T-helper 17 cell (primary cell): ENCODE measurements at places on chromosomes 6 and 20. TPM values are rescaled to one million over a fixed set of nuclear protein-coding genes. Genes with fewer than 3 reads are reported as not detected.

DNA sequence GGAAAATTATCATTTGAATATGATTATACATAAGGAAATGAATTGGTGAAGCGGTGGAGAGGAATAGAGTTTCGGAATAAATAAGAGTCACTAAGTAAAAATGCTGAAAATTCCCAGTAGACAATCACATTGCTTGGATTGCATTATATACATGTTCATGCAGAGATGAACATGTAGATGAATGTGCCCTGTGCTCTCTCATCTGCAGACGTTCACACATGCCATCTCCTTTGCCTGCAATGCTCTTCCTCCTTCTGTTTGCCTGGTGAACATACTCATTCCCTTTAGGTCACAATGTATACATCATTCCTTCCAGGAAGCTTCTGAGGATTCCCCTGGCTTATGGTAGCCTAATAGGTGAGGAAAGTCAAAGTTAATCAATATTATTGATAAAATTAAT is 17.9 kb downstream of the DCDC2 start:
- H3K4me1 ChIP-seq, result no peaks in the 10 kb centered on the region
- H3K27ac ChIP-seq, result no peak overlapping the region
- H3K4me3 ChIP-seq, result no peak overlapping the region
- DNase-seq, result no peak
- no peaks in the 10 kb centered on the region for H3K36me3 ChIP-seq

GRCh38 chr6:168515376-168515775 is 74.4 kb downstream of the SMOC2 start:
- no peak overlapping the region for H3K27ac ChIP-seq
- no peaks in the 10 kb centered on the region for H3K36me3 ChIP-seq
- H3K4me1 ChIP-seq, result no peaks in the 10 kb centered on the region
- no peak overlapping the region for H3K4me3 ChIP-seq

GRCh38 chr6:111113336-111114086 is 26.2 kb downstream of the SLC16A10 start:
- H3K27ac ChIP-seq, result peak overlapping the region; percentile 72
- H3K4me1 ChIP-seq, result peaks cover 20% of the 10 kb centered on the region
- H3K36me3 ChIP-seq, result no peaks in the 10 kb centered on the region
- DNase-seq, result no peak

- no peak for DNase-seq
- no peaks in the 10 kb centered on the region for H3K27me3 ChIP-seq
- peaks cover 2% of the 10 kb centered on the region for H3K4me1 ChIP-seq
- H3K27ac ChIP-seq, result no peak overlapping the region
- peaks cover 3% of the 10 kb centered on the region for H3K36me3 ChIP-seq
Measured at GRCh38 chr6:109105681-109106080, 10.4 kb downstream of the CEP57L1 start.

GRCh38 chr20:33685328-33686099 is 671 bp downstream of the E2F1 start:
- no peak overlapping the region for H3K27ac ChIP-seq
- H3K27me3 ChIP-seq, result no peaks in the 10 kb centered on the region
- no peaks in the 10 kb centered on the region for H3K36me3 ChIP-seq
- peaks cover 32% of the 10 kb centered on the region for H3K4me1 ChIP-seq

GRCh38 chr20:13744352-13744751 is 40.4 kb downstream of the ESF1 start:
- H3K4me1 ChIP-seq, result peaks cover 7% of the 10 kb centered on the region
- H3K4me3 ChIP-seq, result no peak overlapping the region
- H3K27ac ChIP-seq, result no peak overlapping the region
- H3K27me3 ChIP-seq, result no peaks in the 10 kb centered on the region

DNA sequence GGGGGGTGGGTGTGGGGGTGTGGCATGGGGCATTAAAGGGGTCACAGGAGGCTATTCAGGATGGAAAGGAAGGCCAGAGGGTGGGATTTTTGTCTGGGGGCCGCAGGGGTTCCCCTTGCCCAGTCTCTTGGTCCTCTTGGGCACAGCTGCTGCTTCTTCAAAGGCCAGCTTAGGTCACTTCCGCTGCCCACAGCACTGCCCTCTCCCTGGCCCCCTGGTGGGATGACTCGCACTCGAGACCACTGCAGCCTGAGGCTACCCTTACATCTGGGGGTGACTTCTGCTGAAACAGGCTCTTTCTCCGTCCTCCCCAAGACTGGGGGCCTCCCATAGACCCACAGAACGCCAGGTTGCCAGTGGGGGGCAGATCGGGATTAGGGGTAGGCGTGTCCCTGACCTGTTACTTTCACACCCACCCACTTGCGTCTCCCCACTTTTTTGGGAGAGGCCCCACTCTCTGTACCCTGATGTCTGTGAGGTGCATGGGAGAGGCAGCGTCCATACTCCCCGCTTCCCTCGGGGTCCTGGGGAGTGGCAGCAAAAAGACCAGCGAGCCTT is 1.3 kb downstream of the LKAAEAR1 start:
- peak overlapping the region; percentile 85 for H3K4me3 ChIP-seq
- H3K27me3 ChIP-seq, result no peaks in the 10 kb centered on the region
- DNase-seq, result no peak
- H3K4me1 ChIP-seq, result peaks cover 29% of the 10 kb centered on the region
- H3K27ac ChIP-seq, result peak overlapping the region; percentile 89

- no peak for DNase-seq
- peaks cover under 1% of the 10 kb centered on the region for H3K27me3 ChIP-seq
- H3K36me3 ChIP-seq, result no peaks in the 10 kb centered on the region
- H3K4me1 ChIP-seq, result no peaks in the 10 kb centered on the region
- no peak overlapping the region for H3K4me3 ChIP-seq
Measured at GRCh38 chr20:25229486-25230165, 18.3 kb upstream of the PYGB start.

DNA sequence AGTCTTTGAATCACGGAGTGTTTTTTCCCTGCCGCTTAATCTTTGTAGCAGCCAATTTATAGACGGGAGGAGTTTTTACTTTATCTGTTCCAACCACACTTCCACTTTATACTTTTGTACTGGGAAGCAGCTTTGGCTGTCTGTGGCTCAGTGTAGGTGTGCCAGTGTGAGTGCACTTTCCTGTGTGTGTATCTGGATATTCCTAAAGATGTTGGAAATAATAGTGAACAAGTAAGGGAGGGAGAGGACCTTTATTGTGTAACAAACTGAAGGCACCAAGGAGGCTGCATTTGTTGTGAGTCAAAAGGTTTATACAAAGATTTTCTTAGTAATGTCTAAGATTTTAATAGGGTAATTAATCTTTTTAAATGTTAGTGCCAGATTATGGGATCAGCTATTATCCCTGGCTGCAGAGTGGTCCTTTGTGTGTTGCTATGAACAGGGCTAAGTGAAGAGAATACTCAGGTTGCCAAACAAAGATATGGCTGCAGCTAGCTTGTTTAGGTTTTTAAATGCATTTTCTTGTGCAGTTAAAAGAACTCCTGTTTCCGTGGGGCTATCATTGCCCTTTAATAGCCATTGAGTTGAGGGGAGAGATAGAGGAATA is 226.3 kb downstream of the RNF144B start:
- no peaks in the 10 kb centered on the region for H3K36me3 ChIP-seq
- no peak overlapping the region for H3K27ac ChIP-seq
- H3K27me3 ChIP-seq, result peaks cover 11% of the 10 kb centered on the region
- H3K4me3 ChIP-seq, result no peak overlapping the region
- H3K4me1 ChIP-seq, result no peaks in the 10 kb centered on the region

DNA sequence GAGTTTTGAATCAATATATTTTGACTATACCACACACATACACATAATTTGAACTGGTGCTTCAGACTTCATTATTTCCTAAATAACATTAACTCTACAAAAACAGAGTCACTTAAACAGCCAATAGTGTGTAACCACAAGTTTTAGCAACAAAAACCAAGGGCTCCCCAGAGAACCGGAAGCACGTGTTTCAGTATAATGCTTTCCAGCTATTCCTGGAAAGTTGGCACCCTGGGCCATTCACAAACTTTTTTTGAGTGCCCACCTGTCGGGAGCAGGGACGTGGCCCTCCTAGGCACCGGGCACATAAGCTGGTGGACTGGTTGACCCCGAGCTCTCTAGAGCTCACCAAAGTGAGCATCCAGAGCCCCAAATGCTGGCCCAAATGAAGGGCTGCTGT is 1.9 kb upstream of the SLC35D3 start:
- no peak overlapping the region for H3K27ac ChIP-seq
- peaks cover 45% of the 10 kb centered on the region for H3K27me3 ChIP-seq
- peaks cover 15% of the 10 kb centered on the region for H3K36me3 ChIP-seq
- H3K4me1 ChIP-seq, result peaks cover 25% of the 10 kb centered on the region

GRCh38 chr6:47403801-47404200 is 73.8 kb upstream of the CD2AP start:
- H3K36me3 ChIP-seq, result peaks cover 6% of the 10 kb centered on the region
- peaks cover 25% of the 10 kb centered on the region for H3K27me3 ChIP-seq
- H3K27ac ChIP-seq, result no peak overlapping the region
- DNase-seq, result no peak
- no peaks in the 10 kb centered on the region for H3K4me1 ChIP-seq

GRCh38 chr20:23966927-23967615 is 21.5 kb downstream of the GGTLC1 start:
- H3K4me3 ChIP-seq, result no peak overlapping the region
- H3K27ac ChIP-seq, result no peak overlapping the region
- peaks cover 2% of the 10 kb centered on the region for H3K36me3 ChIP-seq
- DNase-seq, result no peak
- peaks cover 21% of the 10 kb centered on the region for H3K27me3 ChIP-seq
- no peaks in the 10 kb centered on the region for H3K4me1 ChIP-seq

- H3K36me3 ChIP-seq, result peaks cover 8% of the 10 kb centered on the region
- H3K27ac ChIP-seq, result no peak overlapping the region
- H3K27me3 ChIP-seq, result no peaks in the 10 kb centered on the region
- H3K4me3 ChIP-seq, result no peak overlapping the region
- H3K4me1 ChIP-seq, result peaks cover 12% of the 10 kb centered on the region
Measured at GRCh38 chr6:87618531-87618930, 28.6 kb downstream of the ORC3 start.

- peaks cover 2% of the 10 kb centered on the region for H3K4me1 ChIP-seq
- H3K4me3 ChIP-seq, result peak overlapping the region; percentile 19
- no peak overlapping the region for H3K27ac ChIP-seq
- no peaks in the 10 kb centered on the region for H3K36me3 ChIP-seq
- no peak for DNase-seq
Measured at GRCh38 chr20:32626859-32627636, 41.9 kb upstream of the NOL4L start.

DNA sequence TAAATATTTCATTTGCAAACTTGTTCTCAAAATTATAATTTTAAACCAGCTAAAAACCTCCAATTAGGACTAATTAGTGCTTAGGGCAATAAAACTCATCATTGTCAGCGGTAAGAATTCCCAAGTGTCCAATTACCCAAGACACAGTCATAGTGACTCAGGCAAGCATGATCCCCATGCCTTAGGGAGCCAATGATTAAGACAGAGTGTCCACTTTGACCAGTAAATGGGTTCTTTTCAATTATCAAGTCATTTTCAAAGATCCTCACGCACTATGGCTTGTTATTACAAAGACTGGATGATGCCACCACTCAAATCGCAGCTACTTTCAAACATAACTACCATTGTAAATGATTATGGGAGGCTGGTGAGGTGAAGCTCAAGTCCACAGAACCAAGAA is 114.0 kb downstream of the BFSP1 start:
- H3K4me3 ChIP-seq, result no peak overlapping the region
- no peaks in the 10 kb centered on the region for H3K4me1 ChIP-seq
- H3K27ac ChIP-seq, result no peak overlapping the region
- peaks cover 25% of the 10 kb centered on the region for H3K27me3 ChIP-seq
- no peaks in the 10 kb centered on the region for H3K36me3 ChIP-seq
- no peak for DNase-seq

GRCh38 chr20:17854307-17854903 is 114.2 kb downstream of the SNX5 start:
- no peak for DNase-seq
- H3K36me3 ChIP-seq, result no peaks in the 10 kb centered on the region
- H3K27me3 ChIP-seq, result peaks cover 4% of the 10 kb centered on the region
- H3K27ac ChIP-seq, result peak overlapping the region; percentile 14

DNA sequence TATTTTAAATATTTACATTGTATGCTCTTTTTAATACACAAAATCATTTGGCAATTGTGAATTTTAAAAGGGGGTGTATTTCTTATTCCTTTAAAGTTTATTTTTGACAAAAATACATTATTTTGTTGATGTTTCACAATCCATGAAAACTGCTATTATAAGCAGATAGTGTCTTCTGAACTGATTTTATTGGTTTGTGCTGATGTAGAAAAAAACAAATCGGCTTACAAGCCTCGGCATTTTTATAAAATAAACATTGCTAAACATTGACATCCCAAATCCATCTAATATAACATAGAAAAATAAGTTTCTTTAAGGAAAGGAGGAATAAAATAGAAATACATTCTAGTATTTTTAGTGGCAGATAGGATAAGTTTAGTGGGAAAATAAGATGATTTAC is 634.7 kb downstream of the GRIK2 start:
- DNase-seq, result no peak
- no peak overlapping the region for H3K4me3 ChIP-seq
- no peaks in the 10 kb centered on the region for H3K27me3 ChIP-seq
- H3K36me3 ChIP-seq, result no peaks in the 10 kb centered on the region

GRCh38 chr6:46293641-46294316 is 123.0 kb upstream of the ENPP5 start:
- H3K27ac ChIP-seq, result no peak overlapping the region
- no peak for DNase-seq
- H3K27me3 ChIP-seq, result peaks cover 49% of the 10 kb centered on the region
- no peaks in the 10 kb centered on the region for H3K4me1 ChIP-seq

GRCh38 chr6:116017546-116018295 is 43.0 kb downstream of the FRK start:
- H3K4me1 ChIP-seq, result no peaks in the 10 kb centered on the region
- no peaks in the 10 kb centered on the region for H3K36me3 ChIP-seq
- H3K27ac ChIP-seq, result no peak overlapping the region
- H3K4me3 ChIP-seq, result no peak overlapping the region
- peaks cover 50% of the 10 kb centered on the region for H3K27me3 ChIP-seq

Gene SOBP
- not detected for total RNA-seq

Gene DACT2
- total RNA-seq, result not detected

Gene ZSCAN23
- 0.12 TPM for total RNA-seq

Gene SLC17A1
- total RNA-seq, result not detected

Gene APCDD1L
- not detected for total RNA-seq

Gene KCNQ5
- total RNA-seq, result 3.3 TPM

Gene BHLHE23
- total RNA-seq, result not detected

Gene PNLDC1
- total RNA-seq, result not detected

Gene ERVFRD-1
- total RNA-seq, result not detected
